ENCODE measurements at places on chromosomes 4 and X.

DNA sequence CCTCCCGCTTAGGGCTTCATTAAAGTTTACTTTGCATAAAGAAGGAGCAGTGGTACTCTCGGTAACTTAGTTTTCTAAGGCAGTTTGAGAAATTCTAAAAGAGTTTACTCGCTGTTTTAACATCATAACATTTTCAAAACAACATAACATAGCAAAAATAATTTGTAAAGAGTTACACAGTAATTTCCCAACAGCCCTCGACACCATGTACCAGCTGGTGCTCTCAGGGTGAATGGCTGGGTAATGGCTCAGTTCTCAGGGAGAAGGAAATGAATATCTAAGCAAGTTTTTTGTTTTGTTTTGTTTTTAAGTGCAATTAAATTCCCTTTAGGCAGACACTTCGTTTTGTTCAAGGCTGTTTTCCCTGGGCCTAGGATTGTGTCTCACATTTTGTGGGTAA lies 435.3 kb downstream of the C4orf33 start:
- no peak for DNase-seq

GRCh38 chr4:88144866-88145300 lies 13.6 kb downstream of the ABCG2 start:
- DNase-seq = no peak

- DNase-seq = no peak
Observed at GRCh38 chr4:121242188-121242750, 78.1 kb upstream of the TNIP3 start.

DNA sequence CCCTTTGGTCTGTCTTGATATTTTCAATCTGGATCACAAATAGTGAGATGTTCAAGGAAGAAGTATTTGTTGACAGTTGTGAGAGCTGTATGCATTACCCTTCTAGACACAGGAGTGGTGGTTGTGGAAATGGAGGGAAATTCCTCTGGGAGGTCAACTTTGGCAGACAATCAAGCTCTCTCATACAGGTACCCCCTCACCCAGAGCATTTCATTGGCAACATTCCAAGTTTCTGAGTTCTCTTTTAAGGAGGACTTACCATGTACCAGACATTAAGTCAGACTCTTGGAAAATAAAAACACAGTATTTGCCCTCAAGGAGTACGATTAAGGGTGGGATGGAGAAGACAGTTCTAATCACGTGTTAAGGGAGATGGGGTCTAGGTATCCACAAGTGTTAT lies 45.3 kb downstream of the KLHL15 start:
- DNase-seq = no peak

DNA sequence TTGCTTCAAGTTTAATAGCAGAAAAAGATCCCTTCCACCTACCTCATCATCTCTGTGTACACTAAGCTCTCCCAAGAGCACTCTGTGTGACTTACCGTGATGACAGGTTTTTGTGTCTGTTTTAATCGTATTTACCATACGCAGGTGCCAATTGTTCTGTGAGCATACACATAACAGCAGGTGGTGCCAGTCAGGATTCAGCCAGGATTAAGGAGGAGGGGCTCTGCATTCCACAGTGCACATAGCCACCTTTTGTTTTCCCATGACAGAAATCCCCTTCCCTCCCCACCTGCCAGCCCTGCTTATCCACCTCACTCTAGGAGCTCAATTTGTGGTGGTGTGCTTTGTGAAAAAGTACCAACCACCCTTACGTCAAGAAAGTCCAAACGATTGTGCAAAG lies 14.8 kb downstream of the ANK2 start:
- no peak for DNase-seq

Measured in activated T-helper 9 cell treated with anti-CD3 and anti-CD28 coated beads, Interleukin-2, amount 50 U/mL, for 16 hours (primary cell).